Bronchial epithelial cell (primary cell): ENCODE measurements at places on chromosomes 1 and 21.
A peak's percentile ranks its signal among the peaks of the same experiment; 100 is the strongest.

GRCh38 chr1:15174615-15174983, 21.1 kb downstream of the TMEM51 start:
- DNase-seq = no peak

DNA sequence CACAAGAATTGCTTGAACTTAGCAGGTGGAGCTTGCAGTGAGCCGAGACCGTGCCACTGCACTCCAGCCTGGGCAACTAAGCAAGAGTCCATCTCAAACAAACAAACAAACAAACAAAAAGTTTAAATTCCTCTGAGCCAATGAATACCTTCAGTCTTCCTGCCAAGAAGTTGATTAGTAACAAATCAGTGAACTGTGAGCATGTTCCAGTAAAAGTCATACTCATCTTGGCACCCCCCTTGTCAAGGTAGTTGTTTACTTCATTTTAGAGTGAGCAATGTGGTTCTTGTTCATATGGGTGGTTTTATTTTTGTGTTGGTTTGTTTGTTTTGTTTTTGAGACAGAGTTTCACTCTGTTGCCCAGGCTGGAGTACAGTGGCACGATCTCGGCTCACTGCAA, 18.0 kb upstream of the SLC2A7 start:
- DNase-seq = no peak

- DNase-seq = no peak
Measured at GRCh38 chr21:16071092-16071491, 341.3 kb downstream of the USP25 start.

GRCh38 chr1:207030522-207031009, 2.0 kb downstream of the C1orf116 start:
- DNase-seq = peak; percentile 58

DNA sequence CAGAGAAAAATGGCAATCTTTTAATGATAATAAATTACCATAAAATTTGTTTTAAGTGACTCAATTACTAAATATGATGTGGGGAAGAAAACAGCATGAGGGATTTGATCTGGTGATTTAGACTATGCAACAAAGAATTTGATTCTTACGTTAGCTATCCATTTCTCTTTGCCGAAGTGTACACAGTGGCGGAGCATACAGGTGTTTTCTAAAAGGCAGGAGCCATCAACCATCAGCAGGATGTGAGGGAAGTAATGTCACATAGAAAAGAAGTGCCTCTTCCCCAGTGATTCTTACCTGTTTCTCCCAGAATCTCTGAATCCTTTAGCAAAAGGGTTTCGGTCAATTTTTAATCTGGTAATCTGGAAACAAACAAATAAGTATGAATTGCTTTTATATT, 74.3 kb downstream of the TBX15 start:
- DNase-seq = no peak

GRCh38 chr1:206947255-206947654, 989 bp upstream of the PIGR start:
- no peak for DNase-seq

GRCh38 chr1:243837907-243838535, 12.0 kb downstream of the AKT3 start:
- no peak for DNase-seq

GRCh38 chr1:105793536-105794146, 1262.8 kb upstream of the PRMT6 start:
- peak; percentile 46 for DNase-seq

DNA sequence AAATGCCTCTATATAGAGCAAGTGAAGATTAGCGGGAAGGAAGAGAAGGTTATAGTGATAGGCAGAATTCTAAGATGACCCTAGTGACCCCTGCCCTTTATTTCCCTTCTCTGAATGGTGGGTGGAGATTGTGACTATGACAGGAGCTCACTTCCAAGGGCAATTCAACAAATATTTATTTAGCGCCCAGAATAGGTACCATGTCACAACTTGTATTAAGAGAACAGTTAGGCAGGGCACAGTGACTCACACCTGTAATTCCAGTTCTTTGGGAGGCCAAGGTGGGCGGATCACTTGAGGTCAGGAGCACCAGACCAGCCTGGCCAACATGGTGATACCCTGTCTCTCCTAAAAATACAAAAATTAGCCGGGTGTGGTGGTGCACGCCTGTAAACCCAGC, 236.0 kb upstream of the POGK start:
- peak; percentile 92 for DNase-seq

DNA sequence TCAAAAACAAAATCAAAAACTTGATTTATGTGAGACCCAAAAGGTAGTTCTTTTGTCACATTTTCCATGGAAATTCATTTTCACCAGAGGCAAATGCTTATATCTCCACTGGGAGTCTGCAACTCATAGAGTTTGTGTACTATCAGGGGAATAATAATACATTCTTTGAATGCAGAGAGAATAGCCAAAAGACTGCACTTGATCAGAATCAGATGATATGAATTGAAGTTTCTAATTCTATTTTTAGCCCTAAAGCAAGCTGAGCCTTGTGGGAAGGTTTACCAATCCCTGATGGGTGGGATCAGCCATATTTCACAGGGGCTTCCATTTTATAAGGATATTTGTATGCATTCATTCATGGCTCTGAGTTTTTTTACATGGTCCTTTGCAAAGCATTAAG, 49.6 kb downstream of the TSEN15 start:
- DNase-seq = no peak

DNA sequence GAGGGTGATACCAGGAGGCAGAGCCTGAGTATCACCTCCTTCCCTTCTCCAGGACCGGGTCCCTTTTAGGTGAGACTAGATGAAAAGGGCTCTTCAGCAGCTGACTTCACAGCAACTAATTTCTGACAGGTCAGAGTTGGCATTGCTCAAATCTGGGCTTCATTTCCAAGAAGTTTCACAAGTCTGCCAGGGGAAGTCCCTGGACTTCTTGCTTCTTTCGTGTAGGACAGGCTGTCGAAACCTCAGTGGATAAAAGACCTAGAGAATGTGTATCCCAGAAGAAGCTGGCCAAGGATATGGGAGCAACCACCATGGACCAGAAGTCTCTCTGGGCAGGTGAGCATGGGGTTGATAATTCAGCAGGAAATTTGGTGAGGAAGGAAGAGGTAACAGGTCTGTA, at the start of gene CHI3L2:
Gene CHI3L2 (plus strand): TSS at position 280 of the 400 bp plus-strand sequence. CDS start 17 bp downstream, at position 297.
- DNase-seq = no peak

GRCh38 chr1:102837551-102837950, 270.8 kb downstream of the COL11A1 start:
- DNase-seq = no peak

DNA sequence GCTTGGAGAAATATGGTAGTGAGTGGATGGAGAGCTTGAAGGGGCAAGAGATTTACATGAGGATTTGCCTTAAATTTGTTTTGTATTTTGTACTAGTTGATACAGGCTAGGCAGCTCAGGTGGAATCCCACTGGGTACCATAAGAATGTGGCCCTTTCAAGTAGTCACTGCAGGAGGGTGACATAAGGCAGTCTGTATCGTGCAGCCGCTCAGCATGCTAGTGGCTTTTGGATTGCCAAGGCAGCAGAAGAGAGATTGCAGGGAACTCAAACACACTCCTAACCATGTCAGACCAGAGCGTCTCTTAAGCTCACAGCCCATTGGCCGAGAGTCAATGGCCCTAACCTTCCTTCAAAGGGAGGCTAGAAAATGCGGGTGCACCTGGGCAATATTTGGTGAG, 420.0 kb downstream of the ADGRL2 start:
- DNase-seq = no peak
